IMR-90 (cell line): ENCODE measurements at places on chromosomes 13 and 19.
A peak's percentile ranks its signal among the peaks of the same experiment; 100 is the strongest.

DNA sequence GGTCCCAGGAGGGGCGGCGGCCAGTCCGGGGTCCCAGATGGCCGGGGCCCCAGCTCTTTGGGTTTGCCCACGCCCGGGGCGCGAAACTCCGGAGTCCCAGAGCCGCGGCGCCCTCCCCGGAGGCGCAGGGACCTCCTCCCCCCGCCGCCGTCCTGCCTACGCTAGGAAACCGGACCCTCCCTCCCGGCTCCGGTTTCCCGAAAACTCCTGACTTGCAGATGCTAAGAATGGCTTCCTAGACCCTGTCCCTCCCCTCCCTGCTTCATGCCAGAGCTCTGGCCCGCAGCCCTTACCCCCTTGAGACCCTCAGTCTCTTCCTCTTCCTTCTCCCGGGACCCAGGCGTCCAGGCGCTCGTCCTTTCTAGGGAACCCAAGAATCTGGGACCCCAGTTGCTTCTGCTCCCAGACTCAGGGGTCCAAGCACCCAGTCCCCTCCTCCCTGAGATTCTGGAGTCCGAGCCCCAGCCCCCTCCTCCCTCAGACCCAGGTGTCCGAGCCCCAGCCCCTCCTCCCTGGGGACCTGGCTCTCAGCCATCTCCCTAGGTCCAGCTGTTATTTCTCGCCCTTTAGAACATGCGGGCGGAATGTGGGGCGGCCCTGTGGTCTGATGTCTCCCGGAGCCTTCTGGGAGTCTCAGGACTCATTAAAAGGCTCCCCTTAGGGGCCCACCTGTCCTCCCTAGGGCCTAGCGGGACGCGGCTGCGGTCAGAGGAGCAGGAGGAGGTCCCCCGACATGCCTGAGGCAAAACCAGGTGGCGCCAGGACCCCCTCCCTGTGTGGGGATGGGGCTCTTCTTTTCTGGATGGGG, at the start of gene MYBPC2:
TSS of gene MYBPC2 (plus strand) at position 672 of the 808 bp plus-strand sequence. CDS start at position 734, 62 bp downstream.
- no peak for DNase-seq

- peak; percentile 94 for DNase-seq
Measured at GRCh38 chr13:42832341-42833096, 51.1 kb downstream of the FAM216B start.

DNA sequence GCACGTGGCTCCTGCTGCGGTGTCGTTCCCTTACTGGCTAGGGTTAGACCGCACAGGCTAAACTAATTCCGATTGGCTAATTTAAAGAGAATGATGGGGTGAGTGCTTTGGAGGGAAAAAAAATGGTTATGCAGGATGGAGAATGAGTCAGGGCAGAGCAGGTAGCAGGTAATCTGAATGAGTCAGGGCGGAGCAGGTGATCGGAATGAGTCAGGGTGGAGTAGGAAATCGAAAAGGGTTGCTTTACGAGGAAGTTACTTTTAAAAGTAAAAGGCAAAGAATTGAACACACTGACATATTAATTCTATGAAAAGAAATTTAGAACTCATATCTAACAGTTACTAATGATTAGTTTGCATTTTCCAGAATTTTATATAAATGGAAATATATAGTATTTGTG, 335.5 kb downstream of the FOXO1 start:
- DNase-seq = no peak

DNA sequence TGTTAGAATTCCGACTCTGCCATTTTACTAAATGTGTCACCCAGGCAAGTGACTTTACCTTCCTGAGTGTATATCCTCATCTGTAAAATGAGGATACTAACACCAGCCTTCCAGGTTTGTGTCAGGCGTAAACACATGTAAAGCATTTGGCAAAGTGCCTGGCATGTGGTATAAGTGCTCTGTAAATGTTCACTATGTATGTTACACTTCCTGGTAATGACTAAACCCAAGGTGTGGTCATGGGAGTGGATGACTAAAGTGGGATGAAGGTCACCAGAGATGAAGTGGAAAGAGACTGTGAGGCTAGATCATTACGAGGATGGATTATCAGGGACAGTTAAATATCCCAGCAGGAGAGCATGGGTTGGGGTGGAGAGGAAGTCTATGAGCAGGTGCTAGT, 25.6 kb downstream of the DEDD2 start:
- DNase-seq = peak; percentile 84

DNA sequence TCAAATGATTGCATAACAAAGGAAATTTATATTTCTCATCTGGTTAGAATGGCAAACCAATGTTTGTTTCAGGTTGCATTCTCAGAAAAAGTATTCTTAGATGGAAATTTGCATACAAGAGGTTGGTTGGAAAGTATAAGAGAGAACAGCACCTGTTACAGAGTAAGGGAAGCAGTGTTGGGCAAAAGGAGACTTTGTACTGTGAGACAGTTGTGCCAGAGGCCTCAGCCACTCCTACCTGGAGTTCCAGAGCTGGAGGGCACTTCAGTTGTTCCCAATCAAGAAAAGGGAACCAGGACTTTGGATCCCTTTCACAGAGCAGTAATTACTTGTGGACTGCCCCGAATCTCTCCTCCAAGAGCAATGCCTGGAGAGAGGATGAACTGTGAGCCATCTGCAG, 81.8 kb downstream of the SPRY2 start:
- no peak for DNase-seq

- DNase-seq = no peak
Measured at GRCh38 chr13:106286811-106287210, 248.7 kb downstream of the EFNB2 start.

GRCh38 chr13:26377038-26377437, 123.1 kb downstream of the CDK8 start:
- peak; percentile 3 for DNase-seq

- no peak for DNase-seq
Measured at GRCh38 chr13:66981912-66982311, 248.2 kb downstream of the PCDH9 start.

DNA sequence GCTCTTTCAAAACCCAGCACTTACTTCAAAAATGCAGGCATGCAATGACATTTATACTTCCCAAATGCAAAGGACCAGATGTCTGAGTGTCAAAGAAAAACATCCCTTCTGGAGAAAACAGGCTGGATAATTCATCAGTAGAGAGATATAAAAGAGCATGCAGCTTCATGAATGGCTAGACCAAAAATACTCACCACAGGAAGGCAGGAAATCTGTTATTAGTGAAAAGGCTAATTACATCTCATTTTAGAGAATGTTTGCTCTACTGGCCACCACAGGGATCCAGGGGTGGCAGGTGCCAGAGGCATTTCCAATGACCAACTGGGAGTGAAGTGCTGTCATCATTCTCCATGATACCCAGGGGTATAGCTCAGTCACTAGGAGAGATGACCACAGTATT, 106.5 kb downstream of the LHFPL6 start:
- DNase-seq = no peak

DNA sequence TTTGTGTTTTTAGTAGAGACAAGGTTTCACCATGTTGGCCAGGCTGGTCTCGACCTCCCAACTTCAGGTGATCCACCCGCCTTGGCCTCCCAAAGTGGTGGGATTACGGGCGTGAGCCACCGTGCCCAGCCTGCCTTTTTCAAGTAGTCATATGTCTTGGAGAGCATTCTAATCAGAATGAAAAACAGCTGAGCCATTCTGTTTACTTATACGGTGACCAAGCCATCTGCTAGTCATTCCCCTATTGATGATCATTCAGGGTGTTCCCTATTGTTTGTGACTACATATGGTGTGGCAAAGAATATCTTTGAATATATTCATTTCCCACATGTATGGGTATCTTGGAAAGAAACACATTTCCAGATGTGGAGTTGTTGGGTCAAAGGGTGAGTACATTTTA, 17.2 kb downstream of the BLOC1S3 start:
- peak; percentile 60 for DNase-seq

GRCh38 chr19:42328854-42329253, 3.4 kb downstream of the MEGF8 start:
- no peak for DNase-seq

GRCh38 chr19:7858109-7858770, 15.9 kb downstream of the PRR36 start:
- no peak for DNase-seq

GRCh38 chr13:28867564-28867963, 47.4 kb downstream of the MTUS2 start:
- DNase-seq = no peak

- no peak for DNase-seq
Measured at GRCh38 chr19:53389978-53390377, 5.0 kb upstream of the ZNF765 start.

DNA sequence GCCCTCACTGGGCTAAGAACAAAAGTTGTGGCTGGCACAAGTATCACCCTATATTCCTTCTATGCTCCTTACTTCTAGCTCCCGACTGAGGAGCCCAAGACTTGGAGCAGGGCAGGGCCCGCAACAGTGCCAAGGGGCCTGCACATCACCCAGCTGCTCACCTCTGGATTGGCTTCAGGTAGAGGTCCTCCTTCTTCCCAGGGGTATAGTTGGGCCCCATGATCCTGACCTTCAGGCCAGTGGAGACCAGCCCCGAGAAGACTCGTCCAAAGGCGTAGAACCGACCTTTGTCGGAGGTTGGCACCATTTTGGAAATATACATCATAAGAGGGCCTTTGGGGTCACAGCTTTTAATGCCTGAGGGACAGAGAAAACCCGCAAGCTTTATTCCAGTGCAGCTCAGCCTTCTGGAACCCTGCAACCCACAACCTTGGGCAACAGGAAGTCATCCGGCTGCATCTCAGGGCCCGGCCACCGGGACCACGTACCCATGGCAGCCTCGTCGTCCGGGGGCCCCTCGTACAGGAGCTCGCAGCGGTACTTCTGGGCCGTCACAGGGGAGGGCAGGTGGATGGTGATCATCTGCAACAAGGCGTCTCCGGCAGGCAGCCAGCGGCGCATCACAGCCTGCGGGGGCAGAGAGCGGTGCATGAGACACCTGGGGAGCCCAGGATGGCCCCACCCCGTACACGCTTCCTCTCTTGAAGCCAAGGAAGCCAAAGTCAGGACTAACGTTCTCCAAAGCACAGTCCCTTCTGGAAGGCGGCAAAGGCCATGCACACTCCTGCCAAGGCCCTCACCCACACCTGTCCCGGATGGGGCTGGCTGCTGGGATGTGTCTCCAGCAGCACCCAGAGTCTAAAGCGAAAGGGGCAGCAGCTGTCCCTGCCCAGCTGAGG, 4.7 kb downstream of the EEF2 start:
- no peak for DNase-seq

DNA sequence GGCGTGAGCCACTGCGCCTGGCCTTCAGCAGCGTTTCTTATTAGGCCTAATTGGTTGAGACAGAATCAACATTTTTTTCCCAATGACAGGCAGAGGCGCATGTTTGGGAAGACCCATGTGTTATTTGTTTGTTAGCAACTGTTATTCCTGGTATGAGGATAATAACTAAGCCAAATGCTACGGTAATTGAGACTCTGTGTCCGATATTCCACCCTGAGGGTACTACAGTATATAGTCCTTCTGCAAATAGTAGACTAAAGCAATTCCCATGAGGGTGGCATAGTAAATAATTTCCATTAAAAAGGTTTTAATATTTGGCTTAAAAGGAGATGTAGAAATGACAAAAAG, 18.4 kb upstream of the CCL25 start:
- DNase-seq = no peak

GRCh38 chr19:543910-544608, at the start of gene GZMM:
Gene GZMM (plus strand): TSS chr19:544053. CDS start chr19:544072, 19 bp downstream.
- no peak for DNase-seq

DNA sequence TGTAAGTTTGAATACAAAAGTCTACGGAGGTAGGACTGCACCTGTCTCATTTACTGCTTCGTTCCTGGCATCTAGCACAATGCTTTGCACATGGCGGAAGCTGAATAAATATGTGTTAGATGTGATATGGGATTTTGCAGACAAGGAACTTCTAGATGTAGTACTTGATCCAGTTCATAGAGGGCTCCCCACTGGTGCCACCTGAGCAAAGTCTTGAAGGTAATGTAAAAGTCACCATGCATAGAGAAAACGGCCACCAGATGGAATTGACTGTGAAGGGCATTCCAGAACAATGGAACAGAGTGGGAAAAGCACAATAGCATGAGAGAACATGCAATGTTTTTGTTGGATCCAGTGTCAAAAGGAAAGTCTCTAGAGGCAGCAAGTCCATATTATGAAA, 209.3 kb downstream of the HS6ST3 start:
- DNase-seq = no peak

GRCh38 chr13:104206450-104207044, 1140.3 kb upstream of the SLC10A2 start:
- DNase-seq = no peak

DNA sequence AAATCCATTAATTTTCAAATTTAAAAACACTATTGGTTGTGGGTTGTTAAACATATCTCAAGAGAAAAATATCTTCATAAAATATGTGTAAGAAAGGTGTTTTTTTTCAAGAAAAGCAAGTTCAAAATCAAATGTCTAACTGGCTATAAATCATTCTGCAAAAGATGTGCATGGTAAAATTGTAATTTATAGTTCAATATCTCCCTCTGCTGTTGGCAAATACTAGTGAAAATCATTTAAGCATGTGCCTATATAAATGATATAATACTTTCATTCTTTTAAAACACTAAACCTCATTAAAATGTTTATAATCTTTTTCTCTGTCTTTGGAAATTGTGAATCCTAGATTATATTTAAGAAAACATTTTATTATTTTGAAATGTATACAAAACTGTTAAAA, 17.2 kb upstream of the SLITRK6 start:
- DNase-seq = no peak

- DNase-seq = peak; percentile 60
Measured at GRCh38 chr19:19405971-19406877, 749 bp downstream of the GATAD2A start.
